ENCODE measurements at places on chromosomes 2 and 18.
A peak's percentile ranks its signal among the peaks of the same experiment; 100 is the strongest.

- no peak for DNase-seq
These were observed 479.1 kb downstream of the MBD2 start for GRCh38 chr18:53745224-53745967.

DNA sequence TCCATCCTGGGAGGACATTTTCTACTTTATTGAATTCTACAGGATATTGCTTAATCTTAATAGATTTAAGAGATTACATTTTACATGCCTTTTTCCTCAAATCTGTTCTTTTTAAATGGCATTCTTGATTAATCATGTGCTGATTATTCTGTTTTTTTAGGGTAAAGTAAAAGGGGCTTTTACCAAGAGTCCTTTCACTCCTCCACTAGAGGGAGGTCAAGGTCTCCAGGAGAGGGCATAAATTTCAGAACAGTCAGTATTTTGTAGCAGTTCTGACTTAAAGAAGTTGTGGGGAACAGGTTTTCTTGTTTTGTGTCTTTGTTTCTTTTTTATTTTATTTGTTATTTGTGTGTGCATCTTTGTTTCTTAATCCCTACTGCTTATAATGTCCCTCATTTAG lies 25.4 kb downstream of the WDR75 start:
- no peak for DNase-seq

DNA sequence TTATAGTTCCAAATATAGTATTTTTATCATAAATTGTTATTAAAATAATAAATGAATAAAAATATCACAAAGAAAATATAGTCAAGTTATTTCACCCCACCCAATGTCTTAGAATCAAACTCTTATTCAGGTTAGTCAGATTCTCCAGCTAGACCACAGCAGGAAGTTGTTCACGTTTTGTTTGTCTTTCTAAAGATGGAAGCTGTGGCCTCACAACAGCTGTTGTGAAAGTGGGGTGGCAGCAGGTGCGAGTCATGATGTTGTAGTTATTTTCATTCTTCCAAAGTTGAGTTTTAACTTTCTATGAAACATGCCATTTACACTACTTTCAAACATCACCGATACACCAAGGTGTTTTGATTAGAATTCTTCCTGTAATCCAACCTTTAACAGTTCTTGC lies 272.9 kb downstream of the SLC8A1 start:
- no peak for DNase-seq

- no peak for DNase-seq
These were observed 28.5 kb upstream of the TMBIM1 start for GRCh38 chr2:218320704-218321336.

- DNase-seq: no peak
These were observed 78.5 kb upstream of the L3MBTL4 start for GRCh38 chr18:6493194-6493593.

DNA sequence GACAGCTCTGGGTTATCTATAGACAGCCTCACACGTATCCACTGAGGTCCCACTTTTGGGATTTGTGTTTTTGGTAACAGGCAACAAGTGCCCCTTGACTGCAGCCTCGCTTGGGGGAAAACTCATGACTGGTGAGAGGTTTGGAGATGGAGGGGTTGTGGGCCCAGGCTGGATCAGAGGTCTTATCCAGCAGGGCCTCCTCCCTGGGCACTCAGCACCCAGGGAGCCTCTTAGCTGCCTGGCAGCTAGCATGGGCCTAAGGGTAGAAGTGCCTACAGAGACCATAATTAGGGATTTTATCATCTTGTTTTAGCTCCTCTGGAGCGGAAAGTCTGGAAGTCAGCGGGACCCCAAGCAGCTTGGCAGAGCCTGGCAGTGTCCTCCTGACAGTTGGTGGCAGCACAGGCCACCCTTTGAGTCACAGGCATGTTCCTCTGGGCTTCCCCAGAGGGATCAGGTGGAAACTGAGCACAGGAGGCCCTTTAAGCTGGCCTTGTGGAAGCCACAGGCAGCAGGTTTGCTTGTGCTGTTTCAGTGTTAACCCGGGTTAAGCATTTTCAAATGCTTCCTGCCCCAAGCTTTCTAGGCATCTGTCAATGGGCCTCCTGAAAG lies 143.1 kb downstream of the KCTD1 start:
- DNase-seq: no peak

DNA sequence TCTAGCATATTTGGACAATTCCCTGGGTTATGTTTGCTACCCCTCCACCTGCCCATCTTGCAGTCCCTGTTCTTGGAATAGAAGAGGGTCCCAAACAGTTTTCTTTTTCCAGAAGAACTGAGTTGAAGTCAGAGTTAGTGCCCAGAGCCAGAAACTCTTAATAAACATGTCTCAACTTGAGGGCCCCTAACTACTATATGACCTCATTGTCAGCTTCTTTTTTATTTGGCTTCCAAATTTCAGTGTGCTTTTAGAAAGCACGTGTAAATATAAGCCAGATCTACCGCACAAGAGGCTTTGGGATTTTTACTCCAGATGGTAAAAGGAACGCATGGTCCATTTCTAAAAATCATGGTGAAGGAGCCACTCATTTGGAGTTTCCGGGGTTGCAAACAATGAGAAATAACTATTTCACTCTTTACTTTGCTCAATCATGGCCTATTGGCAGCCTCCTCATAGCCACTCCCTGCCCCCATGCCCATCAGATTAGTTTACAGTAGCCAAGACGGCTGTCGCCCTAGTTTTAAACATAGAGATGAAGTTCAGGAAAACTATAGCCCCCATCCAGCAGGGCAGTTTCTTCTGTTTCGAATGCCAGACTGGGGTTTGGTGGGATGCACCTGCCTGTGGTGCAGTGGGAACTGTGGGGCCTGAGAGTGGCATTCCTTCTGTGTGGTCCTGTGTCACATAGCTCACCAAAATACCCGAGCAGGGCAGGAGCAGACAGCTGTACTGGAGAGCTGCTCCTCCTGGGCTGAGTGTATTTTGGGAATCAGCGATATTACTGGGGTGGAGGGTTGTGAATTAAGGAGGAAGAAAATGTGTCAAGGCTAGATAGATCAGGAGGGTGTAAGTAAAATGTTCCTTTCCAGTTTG lies 1.7 kb downstream of the MAPRE3 start:
- DNase-seq: no peak

GRCh38 chr2:23595601-23596251 lies 210.7 kb downstream of the KLHL29 start:
- DNase-seq: no peak

GRCh38 chr2:112710956-112711750 lies 9.7 kb upstream of the NT5DC4 start:
- no peak for DNase-seq

DNA sequence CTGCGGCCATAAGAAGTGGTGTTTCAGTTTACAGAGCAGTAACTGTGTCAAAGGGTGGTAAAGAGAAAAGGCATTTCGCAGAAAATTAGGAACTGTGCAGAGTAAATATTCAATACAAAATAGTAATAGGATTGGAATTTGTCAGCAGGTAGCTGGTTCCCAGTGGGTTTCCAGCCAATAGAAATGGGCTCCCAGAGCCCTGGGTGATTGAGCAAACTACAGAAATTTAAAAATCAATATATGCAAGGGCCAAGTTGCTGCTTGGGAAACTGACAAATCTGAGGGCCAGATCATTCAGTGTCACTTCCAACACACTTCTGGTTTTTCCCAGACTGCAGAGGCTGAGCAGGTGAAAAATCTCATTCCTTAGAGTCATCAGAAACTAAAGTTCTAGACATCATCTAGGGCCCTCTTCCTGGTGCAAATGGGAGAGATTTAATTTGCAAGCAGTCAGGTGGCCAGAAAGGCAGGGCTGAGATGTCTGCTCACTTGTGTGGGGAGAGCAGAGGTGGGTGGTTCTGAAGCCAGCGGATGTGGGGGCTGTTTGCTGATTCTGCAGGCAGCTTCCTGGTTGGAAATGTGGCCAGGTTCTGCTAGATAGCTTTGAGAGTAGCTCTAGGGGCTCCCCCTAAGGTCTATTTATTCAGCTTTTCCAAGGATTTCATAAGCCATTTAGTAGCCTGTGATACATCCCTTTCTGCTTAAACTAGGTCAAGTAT lies 182.4 kb downstream of the NCK2 start:
- DNase-seq: peak; percentile 44

GRCh38 chr2:164205347-164205746 lies 415.9 kb downstream of the GRB14 start:
- DNase-seq: no peak

- DNase-seq: peak; percentile 55
These were observed 66.9 kb upstream of the ZNG1B start for GRCh38 chr2:113370478-113371091.

- DNase-seq: no peak
These were observed 204.0 kb upstream of the ID2 start for GRCh38 chr2:8477552-8478470.

- DNase-seq: peak; percentile 29
These were observed 47.5 kb upstream of the SP3 start for GRCh38 chr2:174012347-174013314.

GRCh38 chr2:95377216-95378123 lies 25.0 kb upstream of the FAHD2A start:
- no peak for DNase-seq

GRCh38 chr2:96951125-96951654 lies 35.2 kb downstream of the FAM178B start:
- peak; percentile 79 for DNase-seq

GRCh38 chr2:220499225-220499624 lies 871.8 kb downstream of the SLC4A3 start:
- no peak for DNase-seq

DNA sequence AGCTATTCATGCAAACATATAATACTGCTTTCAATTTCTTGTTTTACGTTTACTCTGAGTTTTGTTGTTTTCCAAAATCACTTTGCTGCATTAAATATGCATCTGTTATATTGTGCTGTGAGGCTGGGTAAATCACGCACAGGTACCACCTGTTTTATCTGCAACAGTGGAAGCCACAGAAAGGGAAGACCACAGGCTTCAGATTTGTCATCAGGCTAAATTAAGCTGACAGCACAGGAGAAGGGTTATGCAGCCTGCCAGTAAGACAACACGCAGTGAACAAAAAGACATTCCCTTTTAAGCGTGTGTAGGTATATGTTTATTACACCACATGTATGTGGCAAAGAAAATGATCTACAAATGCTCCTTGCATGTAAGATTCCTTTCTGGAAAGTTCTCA lies 38.2 kb downstream of the ZNF516 start:
- no peak for DNase-seq

GRCh38 chr18:75090336-75090735 lies 118.6 kb downstream of the PTGR3 start:
- DNase-seq: no peak

GRCh38 chr2:126650994-126651393 lies 5.0 kb upstream of the GYPC start:
- DNase-seq: peak; percentile 6

DNA sequence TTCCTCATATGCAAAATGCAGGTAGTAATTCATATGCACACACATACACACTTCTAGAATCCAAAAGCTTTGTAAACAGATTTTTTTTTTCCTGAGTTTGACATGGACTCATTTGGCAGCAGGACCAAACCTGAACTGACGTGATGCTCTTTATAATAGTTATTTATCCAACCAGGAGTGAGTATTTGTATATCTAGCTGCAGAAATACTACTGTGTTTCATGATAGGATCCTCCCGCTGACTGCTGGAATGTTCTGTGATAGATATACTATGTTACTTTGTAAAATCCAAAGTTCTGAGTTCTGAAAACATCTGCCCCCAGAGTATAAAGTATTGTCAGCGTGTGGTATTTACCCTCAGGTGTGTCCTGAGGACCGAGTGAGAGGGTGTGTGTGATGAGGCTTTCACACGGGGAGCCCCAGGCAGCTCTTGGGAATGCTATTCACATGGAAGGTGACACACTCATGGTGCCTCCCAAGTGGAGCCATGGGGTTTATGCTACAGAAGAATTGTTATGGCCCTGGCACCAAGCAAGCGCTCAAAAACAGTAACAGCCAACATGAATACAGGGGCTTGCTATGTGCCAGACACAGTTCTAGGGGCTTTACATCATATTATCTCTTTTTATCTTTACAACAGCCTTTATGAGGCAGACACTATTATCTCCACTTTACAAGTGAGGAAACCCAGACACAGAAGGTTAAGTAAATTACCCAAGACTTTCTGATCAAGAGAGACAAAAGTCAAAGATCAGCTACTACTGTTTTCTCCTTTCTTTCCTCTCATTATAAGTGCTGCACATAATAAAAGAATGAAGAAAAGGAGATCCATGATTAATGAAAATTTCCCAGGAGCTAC lies 16.7 kb upstream of the TXNDC2 start:
- no peak for DNase-seq

DNA sequence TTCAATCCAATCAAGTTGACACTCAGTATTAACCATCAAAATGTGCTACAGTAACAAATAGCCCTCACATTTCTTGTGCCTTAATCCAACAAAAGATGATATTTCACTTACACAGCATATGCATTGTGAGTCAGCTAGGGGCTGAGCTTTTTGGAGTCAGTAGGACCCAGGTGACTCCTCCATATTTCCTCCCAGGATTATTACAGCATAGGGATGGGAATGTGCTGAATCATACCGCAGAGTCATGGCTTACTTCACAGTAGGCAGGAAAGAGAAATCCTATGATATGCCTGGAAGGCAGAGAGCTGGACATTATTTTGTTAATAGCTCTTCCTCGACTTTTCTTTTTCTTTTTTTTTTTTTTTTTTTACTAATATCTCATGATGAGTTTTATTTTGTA lies 153.3 kb downstream of the TMEM182 start:
- no peak for DNase-seq

GRCh38 chr2:49619804-49620203 lies 465.5 kb upstream of the FSHR start:
- DNase-seq: no peak

DNA sequence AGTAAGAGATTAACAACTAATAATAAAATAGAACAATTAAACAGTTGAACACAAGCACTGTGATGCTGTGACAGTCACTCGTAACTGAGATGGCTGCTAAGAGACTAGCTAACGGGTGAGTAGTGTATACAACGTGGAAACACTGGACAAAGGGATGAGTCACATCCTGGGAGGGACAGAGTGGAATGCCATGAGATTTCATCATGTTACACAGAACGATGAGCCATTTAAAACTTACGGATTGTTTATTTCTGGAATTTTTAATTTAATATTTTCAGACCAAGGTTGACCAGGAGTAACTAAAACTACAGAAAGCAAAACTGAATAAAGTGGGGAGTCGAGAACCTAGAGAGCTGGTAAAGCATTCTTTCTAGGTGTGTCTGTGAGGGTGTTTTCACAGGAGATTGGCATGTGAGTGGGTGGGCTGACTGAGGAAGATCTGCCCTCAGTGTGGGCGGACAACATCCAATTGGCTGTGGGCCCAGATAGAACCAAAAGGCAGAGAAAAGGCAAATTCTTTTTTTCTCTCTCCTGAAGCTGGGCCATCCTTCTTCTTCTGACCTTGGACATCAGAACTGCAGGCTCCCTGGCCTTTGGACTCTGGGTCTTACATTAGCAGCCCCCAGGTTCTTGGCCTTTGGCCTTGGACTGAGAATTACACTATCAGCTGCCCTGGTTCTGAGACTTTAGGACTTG lies 14.6 kb downstream of the TMSB10 start:
- DNase-seq: peak; percentile 58

All from stimulated activated CD4-positive, alpha-beta T cell treated with anti-CD3 and anti-CD28 coated beads, Interleukin-2, amount 100 ng/mL, for 24 hours (primary cell).